ENCODE measurements at places on chromosomes 7 and 10.
A peak's percentile ranks its signal among the peaks of the same experiment; 100 is the strongest.

GRCh38 chr7:69553190-69553589 lies 45.1 kb upstream of the AUTS2 start:
- DNase-seq = no peak

DNA sequence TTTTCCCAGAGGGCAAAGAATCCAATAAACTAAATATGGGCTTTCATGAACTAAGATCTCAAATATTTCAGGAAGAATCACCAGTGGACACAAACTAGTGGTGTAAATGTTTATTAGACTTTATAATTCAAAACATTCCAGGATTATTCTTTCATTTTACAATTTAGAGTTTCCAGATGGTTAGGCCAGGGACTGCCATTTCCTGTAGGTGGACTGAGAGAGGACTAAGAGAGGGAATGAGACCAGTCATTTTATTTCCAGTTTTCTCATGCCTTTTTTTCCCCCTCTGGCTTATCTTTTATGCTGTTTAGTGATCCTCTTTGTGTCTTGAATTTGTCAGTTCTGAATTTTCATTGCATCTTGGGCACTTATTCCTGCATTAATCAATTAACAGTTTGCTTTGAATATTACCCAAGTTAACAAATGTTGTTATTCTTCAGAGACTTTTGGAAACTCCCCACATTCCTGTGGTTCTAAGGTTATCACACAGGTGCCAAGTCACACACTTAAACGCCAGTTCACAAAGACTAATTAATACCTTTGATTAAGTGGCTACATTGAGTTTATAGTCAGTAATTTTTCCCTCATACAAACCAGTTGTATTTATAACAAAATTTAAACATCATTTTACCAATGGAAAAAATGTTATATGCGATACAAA lies 12.3 kb downstream of the CISD1 start:
- no peak for DNase-seq

DNA sequence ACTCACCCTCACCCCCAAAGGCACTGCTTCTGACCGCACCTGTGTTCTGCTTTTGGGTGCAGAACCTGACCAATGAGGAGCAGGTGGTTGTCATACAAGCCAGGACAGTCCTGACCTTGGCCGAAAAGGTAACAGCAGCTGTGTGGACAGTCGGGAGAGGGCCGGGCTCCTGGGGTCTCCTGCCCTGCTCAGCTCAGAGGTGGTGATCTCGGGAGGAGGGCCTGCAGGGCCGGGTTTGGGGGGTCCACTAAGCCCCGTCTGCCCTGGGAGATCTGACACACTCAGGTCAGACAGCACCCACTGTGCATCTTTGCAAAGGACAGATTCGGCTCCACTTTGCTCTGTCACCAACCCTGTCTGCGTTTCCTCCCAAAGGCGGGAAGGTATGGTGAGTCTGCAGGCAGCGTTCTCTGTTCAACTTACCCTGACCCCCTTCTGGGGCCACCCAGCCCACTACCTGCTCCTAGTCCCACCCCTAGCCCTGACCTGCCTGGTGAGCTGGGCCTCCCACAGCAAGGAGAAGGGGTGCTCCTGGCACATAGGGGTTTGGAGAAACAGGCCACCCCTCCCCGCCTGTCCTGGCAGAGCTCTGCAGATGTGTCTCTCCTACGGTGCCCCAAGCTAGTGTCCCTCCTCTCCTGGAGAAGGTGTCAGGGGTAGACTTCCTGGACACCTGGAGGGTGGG lies 33.7 kb upstream of the DPYSL4 start:
- no peak for DNase-seq

DNA sequence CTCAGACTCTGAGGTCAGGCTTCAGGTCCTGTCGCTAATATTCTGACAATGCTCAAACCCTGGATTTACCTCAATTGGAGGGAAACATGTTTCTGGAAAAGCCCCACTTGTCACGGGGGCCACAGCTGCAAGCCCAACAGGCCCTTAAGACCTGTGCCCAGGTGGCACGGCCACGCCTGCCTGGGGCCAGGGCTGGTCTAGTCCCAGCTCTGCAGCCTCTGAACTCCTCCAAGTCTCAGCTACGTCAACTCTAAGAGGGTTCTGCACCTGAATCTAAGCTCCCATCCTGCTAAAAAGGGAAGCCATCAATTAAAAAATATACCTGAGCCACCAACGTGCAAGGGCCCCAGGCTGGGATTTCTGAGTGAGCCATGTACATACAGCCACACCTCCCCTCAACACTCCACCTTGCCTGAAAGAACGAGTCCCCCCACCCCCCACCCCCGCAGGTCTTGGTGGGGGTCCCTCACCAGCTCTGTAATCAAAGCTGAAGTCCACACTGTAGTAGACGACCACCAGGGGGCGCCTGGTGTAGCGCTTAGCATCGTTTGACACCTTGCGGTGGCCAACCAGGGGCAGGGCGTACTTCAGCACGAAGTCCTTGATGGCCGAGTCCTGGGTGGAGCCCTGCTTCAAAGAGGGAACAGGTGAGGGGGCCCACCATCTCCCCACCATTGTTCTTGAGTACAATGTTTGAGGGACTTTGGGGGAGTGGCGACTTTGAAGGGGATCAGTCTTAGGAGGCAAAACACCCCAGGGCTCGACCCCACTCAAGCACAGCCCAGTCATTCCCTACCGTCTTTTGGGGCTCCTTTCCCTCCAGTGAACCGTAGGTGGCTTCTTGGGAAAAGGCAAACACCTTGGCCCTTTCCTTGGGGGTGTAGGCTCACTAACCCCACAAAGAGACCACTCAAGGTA lies 22.6 kb downstream of the PDIA4 start:
- peak; percentile 94 for DNase-seq

GRCh38 chr7:107661081-107661864 lies 645 bp downstream of the SLC26A4 start:
- DNase-seq = peak; percentile 78

GRCh38 chr7:25246306-25246705 lies 18.0 kb upstream of the NPVF start:
- DNase-seq = no peak

DNA sequence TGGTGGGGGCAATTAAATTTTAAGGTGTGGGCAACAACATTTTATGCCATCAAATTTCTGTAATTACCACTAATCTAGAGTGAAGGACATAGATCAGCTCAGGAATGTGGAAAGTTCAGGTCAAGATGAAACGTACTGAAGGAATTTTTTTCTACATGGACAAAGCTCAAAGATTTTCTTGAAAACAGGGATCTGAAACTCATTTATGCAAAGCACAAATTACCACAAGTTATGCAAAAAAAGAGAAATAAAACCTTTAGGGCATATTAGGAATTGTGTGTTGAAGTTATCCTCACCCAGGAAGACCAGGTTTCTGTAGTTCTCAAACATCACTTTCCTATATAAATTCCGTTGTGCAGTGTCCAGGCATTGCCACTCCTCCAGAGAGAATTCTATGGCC lies 18.9 kb downstream of the ZNF680 start:
- DNase-seq = no peak

DNA sequence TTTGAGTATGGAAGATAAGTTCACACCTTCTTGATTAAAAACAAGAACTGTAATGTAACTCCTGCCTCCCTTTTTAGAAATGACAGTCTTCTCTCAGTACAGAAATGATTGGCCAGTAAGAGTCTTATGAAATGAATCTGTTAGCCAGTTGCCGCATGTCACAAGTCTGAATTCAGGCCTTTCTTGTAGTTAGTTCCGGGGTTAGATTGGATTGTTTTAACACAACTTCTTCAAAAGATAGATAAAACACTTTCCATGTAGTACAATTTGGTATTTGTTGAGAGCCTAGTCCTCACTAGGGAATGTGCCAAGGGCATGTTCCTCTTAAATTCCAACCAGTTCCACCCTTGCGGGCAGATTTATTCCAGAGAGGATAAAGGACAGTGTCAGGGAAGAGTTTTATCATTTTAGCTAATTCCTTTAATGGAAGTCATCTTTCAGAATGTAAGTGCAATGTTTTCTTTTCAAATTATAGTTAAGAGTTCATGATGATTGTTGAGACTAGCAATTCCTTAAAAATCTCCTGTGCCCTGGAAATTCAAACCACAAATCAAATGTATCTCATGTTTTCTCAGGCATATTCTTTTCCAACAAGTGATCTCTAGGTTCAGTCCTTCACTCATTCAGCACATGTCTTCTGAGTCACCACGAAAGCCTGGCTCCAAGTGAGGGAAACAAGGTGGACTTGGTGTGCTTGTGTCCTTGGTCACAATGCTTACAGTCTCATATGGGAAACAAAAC lies 4.1 kb downstream of the FHIP2A start:
- DNase-seq = no peak

GRCh38 chr10:30384051-30384674 lies 35.1 kb upstream of the MTPAP start:
- DNase-seq = no peak

DNA sequence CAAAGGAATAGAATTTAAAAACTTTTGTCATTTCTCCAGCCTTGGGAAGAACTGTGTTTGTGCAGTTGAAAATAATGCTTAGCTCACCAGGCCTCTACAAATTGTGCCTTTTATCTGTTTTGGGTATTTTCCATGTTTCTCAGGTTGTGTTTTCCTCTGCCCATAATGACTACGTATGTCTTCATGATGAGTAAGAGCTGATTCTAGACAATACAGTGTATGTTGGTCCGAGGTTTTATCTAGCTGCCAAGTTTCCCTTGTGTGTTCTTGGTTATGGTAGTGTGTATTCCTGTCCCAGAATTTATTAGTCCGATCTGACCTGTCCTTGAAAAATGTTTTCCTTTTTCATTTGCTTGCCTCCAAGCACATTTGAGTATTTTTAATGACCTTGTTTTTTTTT lies 83.7 kb upstream of the GLCCI1 start:
- no peak for DNase-seq

- no peak for DNase-seq
Measured at GRCh38 chr7:3432911-3433310, 131.9 kb downstream of the SDK1 start.
